ENCODE measurements at places on chromosomes 1 and 21. TPM values are rescaled to one million over a fixed set of nuclear protein-coding genes. Genes with fewer than 3 reads are reported as not detected.

DNA sequence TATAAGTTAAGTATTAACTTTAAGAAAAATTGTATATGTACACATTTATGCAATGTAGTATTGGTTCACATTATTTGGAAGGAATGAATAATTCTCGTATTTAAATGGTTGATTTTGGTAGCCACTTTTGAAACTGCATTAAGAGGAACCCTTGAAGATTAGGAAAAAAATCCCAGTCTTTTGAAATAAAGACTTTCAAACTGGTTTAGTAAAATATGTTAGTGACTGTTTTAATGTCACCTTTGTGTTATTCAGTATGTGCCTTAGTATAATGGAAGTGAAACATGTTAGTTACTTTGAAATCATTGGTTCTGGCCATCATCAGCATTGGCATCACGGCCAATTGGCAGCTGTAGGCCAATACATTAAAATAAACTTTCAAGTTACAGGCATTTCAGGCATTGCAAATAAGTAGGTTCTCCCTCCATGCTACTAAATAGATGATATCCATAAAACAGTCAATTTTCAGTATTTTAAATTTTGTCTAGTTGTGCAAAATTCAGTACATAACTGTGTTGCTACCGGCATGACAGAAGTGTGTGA lies 4.4 kb downstream of the MIER1 start:
- no peak for DNase-seq

DNA sequence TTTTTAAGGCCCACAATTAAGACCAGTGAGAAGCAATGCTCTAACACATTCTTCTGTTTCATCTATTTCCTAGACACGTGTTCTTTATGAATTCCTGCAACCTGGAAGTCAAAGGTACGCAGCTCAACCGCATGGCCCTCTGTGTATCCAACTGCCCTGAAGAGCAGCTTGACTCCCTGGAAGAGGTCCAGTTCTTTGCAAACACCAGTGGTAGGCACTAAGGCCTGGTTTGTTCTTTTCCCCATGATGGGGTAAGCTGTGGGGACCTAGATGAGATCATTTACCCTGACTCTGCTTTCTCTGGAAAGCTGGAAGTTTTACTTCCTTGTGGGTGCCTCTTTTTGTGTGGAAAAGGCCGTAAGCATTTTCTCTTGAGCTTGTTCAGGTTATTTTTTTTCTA lies 7.3 kb downstream of the SLC44A3 start:
- DNase-seq: no peak

- peak; percentile 43 for DNase-seq
Observed at GRCh38 chr1:93680076-93680419, 1.6 kb downstream of the BCAR3 start.

DNA sequence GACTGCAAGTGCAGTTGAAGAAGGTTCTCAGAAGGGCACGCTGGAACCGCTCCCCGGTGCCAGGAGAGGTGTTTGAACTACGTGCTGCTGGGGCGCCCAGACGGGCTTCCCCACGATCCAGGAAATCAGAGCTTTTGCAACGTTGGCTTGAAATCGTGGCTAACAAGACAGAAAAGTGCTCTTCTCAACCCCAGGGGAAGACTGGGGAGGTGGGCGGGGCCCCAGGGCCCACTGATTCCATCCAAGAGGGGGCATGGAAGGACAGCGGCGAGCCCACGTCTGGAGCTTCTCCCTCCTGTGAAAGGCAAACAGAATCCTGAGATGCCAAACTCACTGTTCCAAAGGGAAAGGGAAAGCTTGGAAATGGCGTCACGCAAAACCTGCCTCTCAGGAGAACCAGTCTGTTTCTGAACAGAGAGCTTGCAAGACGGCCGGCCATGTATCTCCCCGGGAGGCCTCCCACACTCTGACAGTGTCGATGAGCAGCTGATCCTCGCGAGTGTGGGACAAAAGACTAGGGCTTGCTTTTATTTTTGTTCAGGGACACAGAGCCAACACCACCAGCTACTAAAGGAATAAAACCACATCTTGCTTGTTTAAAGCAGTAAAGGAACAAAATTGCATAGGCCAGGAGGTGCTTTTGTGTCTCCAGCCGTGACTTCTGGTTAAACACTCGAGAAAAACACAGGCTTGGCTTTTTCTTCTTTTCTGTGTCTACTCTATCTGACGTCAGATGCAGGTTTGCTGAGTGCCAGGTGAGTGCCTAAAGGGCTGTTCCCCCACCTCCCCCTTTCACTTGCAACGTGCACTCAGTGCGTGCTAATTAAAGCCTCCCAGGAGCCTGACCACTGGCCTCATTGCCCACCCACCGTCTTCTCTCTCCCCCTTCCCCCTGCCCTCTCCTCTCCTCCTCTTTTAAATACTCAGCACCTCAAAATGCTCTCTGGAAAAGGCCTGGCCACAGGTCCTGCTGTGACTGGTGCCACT lies 41.5 kb downstream of the LRRC3 start:
- peak; percentile 17 for DNase-seq

The C8B gene
- not detected for total RNA-seq

Data from myocyte (in vitro differentiated cells).